ENCODE measurements at places on chromosomes 1 and 21. TPM values are rescaled to one million over a fixed set of nuclear protein-coding genes. Genes with fewer than 3 reads are reported as not detected.
A peak's percentile ranks its signal among the peaks of the same experiment; 100 is the strongest.

The CSDE1 gene
- total RNA-seq, result 607 TPM

The OR6N1 gene
- total RNA-seq, result not detected

- DNase-seq, result no peak
Observed at GRCh38 chr1:8025061-8025670, 943 bp downstream of the ERRFI1 start.

DNA sequence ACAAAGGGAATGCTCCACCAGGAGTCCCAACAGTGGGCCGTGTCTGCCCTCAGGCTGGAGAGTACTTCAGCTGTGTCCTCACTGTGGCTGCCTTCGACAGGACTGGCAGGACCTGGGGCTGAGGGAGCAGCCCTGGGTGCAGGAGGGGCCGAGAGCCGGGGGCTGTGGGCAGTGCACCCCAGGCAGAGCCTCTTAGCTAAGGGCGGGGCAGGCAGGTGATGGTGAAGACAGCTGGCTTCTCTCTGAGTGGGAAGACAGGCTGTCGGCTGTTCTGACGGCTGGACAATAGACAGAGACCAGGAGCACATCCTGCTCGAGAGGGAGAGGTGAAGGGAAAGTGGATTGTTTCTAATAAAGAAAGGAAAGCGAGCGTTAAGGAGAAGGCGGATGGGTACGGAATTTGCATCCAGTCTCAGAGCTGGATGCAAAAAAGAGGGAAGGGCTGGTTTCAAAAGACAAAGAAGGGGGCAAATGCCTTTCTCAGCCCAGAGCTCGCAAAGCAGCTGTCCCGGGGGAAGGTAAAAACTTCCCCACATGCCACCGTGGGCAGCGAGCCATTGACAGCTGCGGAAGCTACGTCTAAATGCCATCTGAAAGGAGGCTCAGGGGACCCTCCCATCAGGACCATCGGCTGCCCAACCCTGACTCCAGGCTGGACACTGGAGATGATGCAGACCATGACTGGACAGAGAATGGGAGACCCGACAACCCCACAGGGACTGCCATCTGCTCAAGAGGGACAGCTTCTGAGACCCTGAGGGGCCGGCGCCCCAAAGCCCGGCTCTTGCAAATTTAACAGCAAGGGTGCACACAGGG is 92.0 kb downstream of the STUM start:
- peak; percentile 33 for DNase-seq

The CELA3B gene
- 1.0 TPM for total RNA-seq

DNA sequence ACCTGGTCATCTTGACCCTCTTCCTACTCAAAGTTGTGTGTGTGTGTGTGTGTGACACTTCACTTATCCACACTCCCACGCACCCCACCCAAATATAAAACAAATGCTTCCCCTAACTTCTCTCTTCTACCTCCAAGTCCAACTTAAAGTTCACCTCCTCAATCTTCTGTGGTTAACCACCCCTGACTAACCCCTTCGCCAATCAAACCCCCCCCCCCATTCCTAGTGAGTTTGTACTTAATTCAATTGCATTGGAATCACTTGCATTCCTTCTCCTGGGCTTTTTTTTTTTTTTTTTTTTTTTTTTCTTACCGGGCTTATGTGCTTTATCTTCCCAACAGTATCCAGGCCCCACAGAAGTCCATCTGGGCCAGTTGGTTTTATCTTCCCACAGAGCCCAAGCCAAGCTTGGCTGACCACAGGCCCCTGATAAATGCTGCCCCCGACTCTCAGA is 78.4 kb downstream of the CD58 start:
- DNase-seq, result no peak

Measured in aorta (tissue), 5 donors.